Ascending aorta (tissue), 2 donors: ENCODE measurements at places on chromosomes 3 and 15.

- DNase-seq = no peak
Measured at GRCh38 chr3:19074257-19074900, 73.9 kb upstream of the KCNH8 start.

DNA sequence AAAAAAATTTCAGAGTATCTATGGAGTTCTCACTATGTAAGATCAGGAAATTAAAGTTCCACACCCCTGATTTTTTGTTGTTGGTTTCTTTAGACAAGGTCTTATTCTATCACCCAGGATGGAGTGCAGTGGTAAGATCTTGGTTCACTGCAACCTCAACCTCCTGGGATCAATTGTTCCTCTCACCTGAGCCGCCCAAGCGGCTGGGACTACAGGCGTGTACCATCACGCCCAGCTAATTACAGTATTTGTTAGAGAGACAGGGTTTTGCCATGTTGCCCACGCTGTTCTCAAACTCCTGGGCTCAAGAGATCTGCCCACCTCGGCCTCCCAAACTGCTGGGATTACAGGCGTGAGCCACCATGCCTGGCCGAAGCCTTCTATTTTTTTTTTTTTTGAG, 12.4 kb downstream of the QRICH1 start:
- no peak for DNase-seq

- DNase-seq = no peak
Measured at GRCh38 chr3:124203292-124203691, 211.4 kb upstream of the ROPN1 start.

- DNase-seq = no peak
Measured at GRCh38 chr3:171459137-171459941, 866 bp downstream of the TNIK start.

DNA sequence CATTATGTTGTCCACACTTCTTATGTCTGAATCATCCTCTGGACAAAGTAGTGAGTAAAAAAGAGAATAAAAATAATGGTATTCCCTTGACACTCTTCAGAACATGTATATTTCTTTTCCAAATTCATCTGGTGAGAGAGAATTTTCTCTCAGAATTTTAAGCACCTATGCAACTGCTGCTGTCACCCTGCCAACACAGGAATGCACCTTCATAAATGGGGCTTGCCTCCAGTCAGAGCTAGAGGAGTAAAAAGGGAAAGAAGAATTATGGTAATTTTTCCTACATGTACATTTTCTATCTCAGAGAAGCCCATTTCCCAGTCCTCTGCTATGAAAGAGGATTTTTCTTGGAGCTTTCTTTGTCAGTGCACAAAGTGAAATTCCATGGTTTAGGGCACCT, 92.2 kb upstream of the ALCAM start:
- DNase-seq = no peak

DNA sequence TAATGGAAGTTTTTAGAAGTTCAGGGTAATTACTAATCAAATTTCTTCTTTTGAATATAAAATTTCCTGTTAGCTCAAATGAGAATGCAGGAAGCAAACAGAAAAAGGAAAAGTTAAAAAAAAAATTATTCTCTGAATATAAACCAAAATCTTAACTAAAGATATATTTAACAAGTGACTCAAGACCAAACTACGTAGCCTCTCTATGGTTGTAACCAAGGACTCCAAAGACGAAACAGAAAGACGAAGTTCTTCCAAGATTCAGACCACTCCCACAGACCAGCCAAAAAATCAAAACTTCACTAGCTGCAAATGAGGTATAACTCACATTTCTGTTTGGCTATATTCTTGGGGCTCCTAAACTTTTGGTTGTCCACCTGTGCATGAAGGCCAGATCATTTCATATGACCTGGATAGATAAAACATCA, 846.5 kb upstream of the ALCAM start:
- no peak for DNase-seq

DNA sequence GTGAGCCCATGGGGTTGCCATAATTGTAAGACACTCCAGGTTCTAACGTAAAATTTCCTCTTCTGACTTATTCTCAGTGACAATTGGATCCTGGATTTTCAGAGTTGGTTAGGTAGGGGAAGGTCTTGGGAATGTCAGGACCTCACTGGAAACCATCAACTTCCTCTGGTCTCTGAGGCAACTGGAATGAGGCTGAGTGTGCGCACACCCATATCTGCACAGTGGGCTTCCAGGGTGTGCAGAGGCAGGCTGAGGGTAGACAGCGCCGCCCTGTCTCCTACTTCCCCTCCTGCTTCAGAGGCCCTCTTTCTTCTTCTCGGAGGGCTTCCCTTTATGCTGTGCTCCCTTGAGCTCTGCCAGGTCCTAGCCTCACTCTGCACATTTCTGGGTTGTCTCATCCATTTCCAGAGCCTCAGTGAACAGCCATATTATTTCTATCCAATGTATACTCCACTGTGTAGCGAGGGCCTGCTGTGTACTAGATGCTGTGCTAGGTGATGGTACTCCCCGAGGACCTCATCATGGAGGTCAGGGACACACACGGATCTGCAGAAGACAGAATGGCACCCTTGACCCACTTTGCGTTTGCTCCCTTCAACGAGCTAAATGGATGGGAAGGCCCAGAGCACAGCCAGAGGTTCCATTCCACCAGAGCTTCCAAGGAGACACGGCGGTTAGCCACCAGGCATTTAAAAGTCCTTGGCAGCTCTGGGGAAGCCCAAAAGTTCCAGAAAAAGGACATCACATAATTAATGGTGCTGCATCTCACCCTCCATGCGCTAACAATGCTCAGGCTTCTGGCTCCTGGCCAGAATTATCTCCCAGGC, 18.3 kb downstream of the ACAA1 start:
- DNase-seq = no peak

GRCh38 chr3:117837391-117837790, 1127.8 kb downstream of the TUSC7 start:
- DNase-seq = no peak

GRCh38 chr3:158663246-158663645, 9.2 kb downstream of the LXN start:
- DNase-seq = no peak

DNA sequence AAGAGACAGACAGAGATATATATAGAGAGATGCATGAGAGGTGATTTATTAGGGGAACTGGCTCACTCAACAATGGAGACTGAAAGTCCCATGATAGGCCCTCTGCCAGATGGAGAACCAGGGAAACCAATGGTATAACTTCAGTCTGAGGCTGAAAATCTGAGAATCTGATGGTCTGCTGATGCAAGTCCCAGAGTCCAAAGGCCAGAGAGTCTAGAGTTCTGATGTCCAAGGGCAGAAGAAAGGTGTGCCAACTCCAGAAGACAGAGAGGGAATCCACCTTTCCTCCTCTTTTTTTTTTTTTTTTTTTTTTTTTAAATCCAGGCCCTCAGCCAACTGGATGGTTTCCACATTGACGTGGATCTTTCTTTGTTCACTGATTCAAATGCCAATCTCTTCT, 197.9 kb upstream of the MEIS2 start:
- no peak for DNase-seq

- DNase-seq = no peak
Measured at GRCh38 chr15:89498574-89498906, 2.2 kb upstream of the RHCG start.
